Epithelial cell of prostate (primary cell): ENCODE measurements at places on chromosomes 12 and 14.
A peak's percentile ranks its signal among the peaks of the same experiment; 100 is the strongest.

GRCh38 chr12:41856228-41856627 lies 288.4 kb downstream of the GXYLT1 start:
- DNase-seq: no peak

DNA sequence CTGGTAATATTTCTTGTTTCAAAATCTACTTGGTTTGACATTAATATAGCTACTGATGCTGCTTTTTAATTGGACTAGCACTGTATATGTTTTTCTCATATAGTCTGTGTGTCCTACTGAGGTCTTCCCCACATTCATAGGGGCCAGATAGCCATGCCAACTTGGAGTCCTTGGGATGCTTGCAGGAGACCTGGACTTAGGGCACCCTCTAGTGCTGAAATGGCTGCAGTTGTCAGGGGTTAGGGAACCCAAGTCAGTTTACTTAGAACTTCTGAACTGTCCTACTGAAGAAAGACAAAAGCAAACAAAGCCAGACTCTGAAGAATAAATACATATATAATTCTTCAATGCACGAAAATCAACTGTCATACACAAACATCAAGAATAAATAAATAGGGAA lies 279.9 kb upstream of the SYT1 start:
- no peak for DNase-seq

- no peak for DNase-seq
Observed at GRCh38 chr12:119179335-119180021, 747 bp downstream of the HSPB8 start.

DNA sequence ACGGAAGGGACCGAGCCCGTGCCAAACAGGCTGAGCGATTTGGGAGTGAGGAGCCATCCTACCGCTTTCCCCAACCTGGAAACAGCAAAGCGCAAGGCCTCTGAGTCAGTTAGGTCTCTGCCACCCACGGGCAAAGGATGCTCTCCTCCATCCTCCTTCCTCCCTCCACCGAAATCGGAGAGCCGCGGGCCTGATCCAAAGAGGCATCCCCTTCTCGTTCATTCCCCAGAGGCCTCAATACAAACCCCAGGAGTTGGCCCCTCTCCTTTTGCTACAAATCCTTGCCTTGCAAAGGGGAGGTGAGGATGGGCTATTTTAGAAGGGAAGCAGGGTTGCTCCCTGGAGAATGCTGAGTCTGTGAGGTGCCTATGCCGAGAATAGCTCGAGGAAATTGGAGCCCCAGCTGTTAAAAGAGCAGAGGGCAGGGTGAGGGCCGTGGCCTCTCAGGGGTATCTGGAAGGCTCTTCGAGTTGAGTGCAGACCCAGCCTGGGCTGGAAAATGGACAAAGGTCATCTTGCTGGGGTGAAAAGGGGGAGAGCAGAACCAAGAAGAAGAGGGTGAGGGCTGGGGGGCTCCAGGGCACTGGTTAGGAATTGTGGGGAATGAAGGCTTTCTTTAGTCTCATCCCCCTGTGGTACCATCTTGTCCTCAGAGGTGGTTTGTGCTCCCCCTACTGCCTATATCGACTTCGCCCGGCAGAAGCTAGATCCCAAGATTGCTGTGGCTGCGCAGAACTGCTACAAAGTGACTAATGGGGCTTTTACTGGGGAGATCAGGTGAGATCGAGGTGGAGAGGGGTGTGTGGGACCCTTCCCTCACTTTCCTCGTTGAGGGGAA lies 1.1 kb downstream of the TPI1 start:
- DNase-seq: no peak

DNA sequence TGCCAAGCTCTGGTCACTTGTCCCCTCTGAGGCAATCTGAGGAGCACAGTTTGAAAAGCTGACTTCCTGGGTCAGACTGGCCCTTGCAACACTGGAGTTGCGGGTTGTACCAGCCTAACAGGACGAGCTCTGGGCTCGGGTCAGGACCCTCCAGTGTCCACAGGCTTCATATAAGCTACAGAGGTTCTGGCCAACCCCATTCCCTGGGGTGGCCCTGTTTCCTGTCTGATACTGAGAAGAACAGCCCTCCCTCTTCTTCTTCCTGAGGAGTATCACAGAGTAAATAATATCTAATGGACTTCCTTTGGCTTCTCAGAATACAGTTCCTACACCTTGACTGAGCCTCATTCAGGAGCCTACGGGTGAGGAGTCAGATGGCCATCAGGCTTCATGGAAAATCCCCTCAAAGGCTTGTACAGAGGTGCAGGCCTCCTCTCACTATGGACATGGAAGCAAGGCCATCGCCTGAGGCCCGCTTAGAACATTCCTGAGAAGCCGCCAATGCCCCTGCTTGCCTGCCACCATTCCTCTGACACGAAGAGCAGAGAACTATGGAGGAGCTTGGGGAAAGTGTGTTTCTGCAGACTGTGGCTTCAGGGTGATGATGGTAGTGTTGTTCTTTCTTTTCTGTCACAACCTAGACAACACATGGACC lies 28.5 kb upstream of the ANO2 start:
- DNase-seq: no peak

DNA sequence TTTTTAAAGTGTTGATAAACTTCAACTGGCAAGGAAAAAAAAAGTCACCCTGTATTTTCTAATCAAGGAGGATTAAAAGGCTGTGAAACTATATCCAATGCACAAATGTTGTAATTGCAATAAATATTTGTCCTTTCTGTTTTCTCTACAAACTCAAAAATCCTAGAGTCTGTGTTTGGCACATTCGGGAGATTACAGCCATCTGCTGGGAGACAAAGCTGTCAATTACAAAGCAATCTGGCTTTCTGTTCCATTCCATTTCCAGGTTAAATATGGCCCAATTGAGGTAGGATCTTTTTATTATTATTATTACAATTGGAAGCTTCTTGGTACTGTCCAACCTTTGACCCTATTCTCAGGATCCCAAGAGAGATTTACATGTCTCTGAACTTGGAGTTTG lies 295.9 kb downstream of the DIO2 start:
- DNase-seq: no peak

- DNase-seq: no peak
Observed at GRCh38 chr12:101108130-101108529, 101.9 kb downstream of the SLC5A8 start.

DNA sequence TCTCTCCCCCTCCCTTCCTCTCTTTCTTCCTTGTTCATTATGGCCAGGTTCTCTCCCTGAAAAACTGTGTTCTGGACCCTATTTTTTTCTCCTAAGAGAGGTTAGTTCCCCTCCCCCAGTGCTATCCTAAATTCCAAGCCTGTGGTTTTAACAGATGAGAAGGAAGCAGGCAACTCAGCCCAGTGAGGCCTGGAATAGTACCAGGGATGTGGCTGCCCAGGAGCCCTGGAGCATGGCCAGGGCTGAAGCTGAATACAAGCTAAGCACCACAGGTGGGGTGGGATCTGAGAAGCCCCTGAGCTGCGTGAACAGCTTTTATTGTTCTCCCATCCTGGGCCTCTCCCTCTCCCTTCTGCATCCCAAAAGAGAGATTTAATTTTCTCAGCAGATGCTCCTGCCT lies 1581.3 kb upstream of the TMEM132C start:
- no peak for DNase-seq

- no peak for DNase-seq
Observed at GRCh38 chr12:55673638-55674037, 34.1 kb downstream of the ITGA7 start.

GRCh38 chr12:95986635-95987570 lies 9.2 kb downstream of the HAL start:
- DNase-seq: no peak

DNA sequence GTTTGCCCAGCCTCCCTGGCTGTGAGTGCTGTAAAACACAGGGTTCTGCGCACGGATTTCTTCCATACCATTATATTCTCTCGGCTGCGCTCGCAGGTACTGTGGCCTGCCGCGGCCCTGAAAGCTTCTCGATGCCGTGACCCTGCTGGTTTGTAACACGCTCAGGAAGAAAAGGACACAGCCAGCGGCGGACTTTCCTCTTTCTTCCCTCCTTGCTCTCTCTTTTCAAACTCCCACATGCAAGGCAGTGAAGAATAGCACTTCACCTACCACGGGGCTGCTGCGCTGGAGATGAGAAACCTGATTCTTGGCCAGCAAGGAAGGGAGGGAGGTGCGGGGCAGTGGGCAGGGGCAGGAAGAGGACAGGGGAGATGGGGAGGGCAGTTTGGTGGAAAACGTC lies 130.2 kb downstream of the RBM19 start:
- DNase-seq: no peak

- no peak for DNase-seq
Observed at GRCh38 chr12:77064896-77065360, 441 bp downstream of the E2F7 start.

- DNase-seq: no peak
Observed at GRCh38 chr12:18057051-18057450, 32.9 kb downstream of the RERGL start.

- DNase-seq: no peak
Observed at GRCh38 chr12:110349096-110349495, 54.4 kb downstream of the ANAPC7 start.

DNA sequence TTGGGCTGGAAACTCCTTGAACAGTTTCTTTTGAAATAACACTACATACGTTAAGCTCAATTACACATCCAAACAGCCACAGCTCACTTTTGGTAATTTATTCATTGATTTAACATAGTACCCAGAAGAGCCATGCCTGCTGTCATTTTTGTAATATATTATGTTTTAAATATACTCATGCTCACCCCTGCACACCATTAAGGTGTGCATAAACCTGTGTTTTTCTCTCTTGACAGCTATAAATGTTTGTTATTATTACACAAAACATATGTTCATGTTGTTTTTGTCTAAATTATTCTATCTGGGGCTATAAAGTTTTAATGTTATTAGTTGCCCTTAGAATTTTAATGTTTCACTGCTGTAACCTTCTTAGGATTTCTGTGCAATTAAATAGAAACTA lies 296.1 kb downstream of the AKAP6 start:
- DNase-seq: no peak

- DNase-seq: no peak
Observed at GRCh38 chr12:48389409-48389808, 38.7 kb upstream of the ZNF641 start.

DNA sequence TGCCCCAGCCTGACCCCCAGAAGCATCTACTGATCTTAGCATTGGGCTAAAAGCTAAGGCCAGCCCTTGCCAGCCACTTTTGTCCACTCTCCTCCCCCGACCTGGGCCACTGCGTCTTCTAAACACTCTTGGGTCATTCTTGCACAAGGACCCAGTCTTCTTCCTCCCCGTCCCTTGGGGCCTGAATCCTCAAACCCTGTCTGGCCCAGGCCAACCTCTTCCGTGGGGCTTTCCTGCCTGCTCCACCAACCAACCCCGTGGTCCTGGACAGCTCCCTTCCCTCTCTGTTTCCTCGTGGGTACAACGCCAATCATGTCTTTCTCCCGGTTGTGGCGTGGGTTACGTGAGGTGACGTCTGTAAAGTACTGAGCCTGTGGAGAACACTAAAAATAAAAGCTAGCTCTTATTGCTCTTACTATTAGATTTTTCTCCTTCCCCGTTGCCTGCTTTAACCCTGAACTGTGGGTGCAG lies 21.5 kb downstream of the FAM222A start:
- DNase-seq: no peak

DNA sequence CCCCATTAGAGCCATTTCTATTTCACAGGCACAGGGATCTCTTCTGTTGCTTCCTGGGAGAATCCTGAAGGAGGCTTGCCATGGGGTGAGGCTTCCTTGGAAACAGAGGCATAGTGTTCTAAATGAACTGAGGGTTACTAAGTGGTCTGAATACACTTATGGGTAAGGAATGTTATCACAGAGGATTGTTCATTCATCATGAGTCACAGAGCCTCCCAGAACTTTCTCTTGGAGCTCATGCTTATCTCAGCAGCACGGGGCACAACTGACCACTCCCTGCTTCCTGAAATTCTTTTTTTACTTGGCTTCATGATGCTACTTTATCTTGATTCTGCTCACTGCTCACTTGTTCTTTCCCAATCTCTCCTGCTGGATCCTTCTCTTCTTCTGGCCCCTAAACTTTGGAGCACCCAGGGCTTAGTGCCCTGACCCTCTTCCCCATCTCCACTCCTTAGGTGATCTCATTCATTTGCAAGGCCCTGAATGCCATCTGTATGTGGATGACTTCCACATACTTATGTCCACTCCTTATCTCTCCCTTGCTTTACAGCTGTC lies 57.9 kb downstream of the ANO6 start:
- DNase-seq: peak; percentile 68

- no peak for DNase-seq
Observed at GRCh38 chr14:99730876-99731546, 46.9 kb downstream of the CYP46A1 start.

- DNase-seq: no peak
Observed at GRCh38 chr14:105205673-105206208, 24.6 kb upstream of the NUDT14 start.

DNA sequence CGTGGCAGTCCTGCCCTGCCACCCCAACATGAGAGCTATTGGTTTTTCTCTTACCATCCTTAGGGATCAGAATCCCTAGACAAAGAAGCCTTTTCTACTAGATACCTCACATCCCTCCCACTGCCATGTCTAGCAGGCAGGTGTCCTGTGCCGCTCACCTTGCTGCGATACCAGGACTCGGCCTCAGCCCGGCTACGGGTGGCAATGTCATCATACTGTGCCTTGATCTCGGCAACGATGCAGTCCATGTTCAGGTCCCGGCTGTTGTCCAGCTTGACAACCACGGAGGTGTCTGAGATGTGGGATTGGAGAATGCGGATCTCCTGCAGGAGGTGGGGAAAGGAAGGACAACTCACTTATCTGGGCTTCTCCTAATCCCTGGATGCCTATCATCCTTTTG lies 4.5 kb downstream of the KRT83 start:
- no peak for DNase-seq
